COR-L47 (cell line): ENCODE measurements at places on chromosomes 7 and 10.

GRCh38 chr7:96178581-96178980 lies 143.3 kb downstream of the SLC25A13 start:
- DNase-seq: no peak

DNA sequence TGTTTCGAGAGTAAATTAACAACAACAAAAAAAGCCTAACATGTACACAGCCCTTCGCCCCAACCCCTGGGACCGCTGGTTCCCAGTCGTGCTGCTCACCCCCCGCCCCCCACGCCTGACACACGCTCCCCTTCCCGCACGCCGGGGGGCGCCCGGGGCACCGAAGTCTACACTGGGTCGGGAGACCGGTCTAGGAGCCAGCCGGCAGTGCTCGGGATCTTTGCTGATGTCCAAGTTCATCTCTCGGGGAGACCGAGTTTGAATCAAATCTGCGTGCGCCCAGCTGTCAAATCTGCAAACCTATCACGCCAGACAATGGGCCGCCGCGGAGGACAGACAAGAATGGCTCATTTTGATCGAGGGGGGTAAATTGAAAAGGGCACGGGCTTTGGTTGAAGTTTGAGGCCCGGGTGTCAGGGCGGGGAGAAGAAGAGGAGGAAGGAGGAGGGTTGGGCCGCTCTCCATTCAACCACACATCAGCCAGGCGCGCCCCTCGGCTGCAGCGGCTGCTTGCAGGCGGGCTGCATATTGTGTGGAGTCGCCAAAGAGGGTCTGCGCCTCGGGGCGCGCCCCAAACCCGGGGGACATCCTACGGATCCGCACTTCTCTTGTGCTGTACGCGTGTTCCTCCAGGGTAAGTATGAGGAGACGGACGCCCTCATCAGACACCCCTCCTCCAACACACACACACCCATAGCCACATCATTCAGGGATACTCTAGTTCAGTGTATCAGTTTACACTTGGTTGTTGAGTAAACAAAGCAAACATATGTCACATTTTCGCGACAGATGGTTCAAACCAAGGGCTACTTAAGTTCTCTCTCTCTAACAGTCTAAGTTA lies 1.3 kb upstream of the GFRA1 start:
- no peak for DNase-seq

DNA sequence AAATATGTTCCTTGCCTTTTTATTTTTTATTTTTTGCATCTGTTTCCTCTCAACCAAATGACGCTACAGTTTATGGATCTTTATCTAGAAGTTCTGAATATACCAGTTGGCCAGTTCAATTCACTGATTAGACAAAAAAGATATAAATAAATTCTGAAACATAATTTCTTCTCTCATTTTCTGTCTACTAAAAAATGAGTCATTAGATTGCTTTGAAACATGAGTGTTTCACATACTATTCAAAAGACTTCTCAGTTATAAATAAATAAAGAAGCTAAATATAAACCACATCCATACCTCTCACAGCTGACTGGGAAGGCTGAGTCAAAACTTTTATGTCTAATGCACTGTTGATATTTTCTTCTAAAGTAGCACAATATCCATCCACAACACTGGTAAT lies 97.6 kb upstream of the GPR22 start:
- no peak for DNase-seq

GRCh38 chr7:5528815-5529442 lies 105.3 kb upstream of the TNRC18 start:
- no peak for DNase-seq

- no peak for DNase-seq
Observed at GRCh38 chr10:121941532-121941931, 13.7 kb upstream of the ATE1 start.
